ENCODE measurements at places on chromosomes 6 and 20.

GRCh38 chr20:49187330-49187850 is 744 bp downstream of the STAU1 start:
- no peak for DNase-seq

GRCh38 chr6:14059791-14060436 is 57.7 kb upstream of the CD83 start:
- no peak for DNase-seq

- no peak for DNase-seq
Measured at GRCh38 chr6:8558953-8559352, 123.6 kb upstream of the SLC35B3 start.

- no peak for DNase-seq
Measured at GRCh38 chr6:143376861-143377260, 73.6 kb downstream of the ADAT2 start.
